ENCODE measurements at places on chromosomes 1 and 21.

- no peak for DNase-seq
Measured at GRCh38 chr1:35835398-35835797, 27.6 kb downstream of the AGO4 start.

GRCh38 chr1:119687434-119688079 is 24.2 kb upstream of the PHGDH start:
- no peak for DNase-seq

DNA sequence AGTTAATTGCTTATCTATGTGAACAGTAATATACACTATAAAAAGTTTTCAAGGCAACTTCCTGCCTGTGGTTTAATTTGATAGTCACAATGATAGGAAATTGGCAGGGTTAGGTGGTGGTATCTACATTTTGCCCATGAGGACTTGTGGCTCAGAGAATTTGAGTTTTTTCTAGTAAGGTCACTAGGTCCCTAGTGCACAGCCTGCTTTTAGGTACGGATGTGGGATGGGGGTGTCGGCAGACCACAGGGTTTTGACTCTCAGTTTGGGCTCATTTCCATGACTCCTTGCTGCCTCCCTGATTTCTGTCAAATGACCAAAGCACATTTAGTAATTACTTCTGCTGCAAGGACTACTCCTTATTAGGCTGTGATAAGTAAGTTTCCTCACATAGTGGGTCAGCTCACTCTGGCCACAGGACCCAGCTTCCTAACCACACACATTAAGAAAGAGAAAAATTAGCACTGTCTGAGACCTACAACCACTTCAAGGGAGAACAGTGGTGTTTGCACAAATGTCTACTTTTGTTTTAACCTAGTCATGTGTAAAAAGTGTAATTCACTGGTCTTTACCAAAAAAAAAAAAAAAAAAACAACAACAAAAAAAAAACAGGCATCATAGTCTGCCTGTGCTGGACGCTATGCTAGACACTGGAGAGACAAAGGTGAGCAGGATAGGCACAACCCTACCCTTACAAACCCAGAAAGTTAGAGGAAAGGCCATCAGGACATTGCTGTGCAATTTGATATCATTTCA is 43.7 kb downstream of the MRPL39 start:
- no peak for DNase-seq

DNA sequence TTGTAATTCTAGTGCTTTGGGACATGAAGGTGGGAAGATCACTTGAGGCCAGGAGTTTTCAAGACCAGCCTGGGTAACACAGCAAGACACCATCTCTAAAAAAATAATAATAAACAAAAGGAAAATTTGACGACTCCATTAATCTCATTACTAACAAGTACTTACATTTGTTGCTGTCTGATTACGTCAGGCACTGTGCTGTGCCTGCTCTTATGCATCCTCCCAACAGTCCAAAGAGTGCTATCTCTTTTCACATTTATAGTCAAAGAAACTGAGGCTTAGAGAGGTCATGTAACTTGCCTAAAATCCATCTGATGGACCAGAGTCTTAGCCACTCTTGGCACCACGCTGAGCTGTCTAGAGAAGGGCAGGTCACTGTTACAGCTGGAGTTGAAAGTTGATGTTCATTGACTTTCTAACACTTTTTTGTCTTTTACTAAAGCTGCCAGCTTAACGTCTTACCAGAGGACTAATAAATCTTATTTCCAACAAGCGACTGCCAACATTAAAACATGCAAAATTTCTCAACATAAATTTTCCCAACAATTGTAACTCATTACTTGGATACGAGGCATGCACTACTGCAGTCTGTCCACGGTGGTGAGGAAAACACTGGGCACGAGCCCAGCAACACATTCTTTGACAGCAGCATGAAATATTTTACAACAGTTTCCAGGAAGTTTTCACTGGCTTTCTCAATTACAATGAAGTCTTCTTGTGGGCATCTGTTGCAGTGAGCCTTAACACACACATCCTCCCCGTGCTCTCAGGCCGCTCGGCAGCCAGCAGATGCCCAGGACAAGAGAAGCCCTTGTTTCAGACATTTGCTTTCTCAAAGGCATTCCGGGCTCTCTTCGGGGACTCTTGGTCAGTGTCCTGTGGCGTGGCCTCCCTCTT is 262.9 kb upstream of the PROX1 start:
- DNase-seq, result no peak

- no peak for DNase-seq
Measured at GRCh38 chr1:34398241-34398915, 221.7 kb downstream of the C1orf94 start.

GRCh38 chr1:162902416-162902815 is 41.4 kb upstream of the CCDC190 start:
- no peak for DNase-seq
